ENCODE measurements at places on chromosomes 13 and 19.
A peak's percentile ranks its signal among the peaks of the same experiment; 100 is the strongest.

GRCh38 chr19:35522745-35523327, 5.3 kb downstream of the SBSN start:
- DNase-seq, result no peak

DNA sequence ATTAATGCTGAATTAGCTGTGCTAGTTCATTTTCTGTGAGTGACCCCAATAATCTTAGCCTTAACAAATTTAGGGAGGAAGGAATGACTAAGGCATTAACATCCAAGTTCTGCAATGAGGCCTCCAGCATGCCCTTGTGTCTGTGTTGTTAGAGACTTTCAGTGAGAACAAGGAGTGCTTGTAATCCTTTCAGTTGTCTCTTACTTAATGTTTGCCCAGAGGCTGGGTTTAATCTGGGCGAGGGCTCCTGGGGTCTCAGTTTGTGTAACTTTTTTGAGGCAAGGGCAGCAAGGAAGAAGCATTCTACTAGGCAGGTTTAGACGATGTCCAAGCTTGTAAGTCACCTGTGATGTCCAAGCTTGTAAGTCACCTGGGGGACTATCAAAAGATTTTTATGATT, 24.3 kb downstream of the CCNA1 start:
- no peak for DNase-seq

GRCh38 chr13:76795701-76796695, 90.2 kb downstream of the KCTD12 start:
- DNase-seq, result no peak

DNA sequence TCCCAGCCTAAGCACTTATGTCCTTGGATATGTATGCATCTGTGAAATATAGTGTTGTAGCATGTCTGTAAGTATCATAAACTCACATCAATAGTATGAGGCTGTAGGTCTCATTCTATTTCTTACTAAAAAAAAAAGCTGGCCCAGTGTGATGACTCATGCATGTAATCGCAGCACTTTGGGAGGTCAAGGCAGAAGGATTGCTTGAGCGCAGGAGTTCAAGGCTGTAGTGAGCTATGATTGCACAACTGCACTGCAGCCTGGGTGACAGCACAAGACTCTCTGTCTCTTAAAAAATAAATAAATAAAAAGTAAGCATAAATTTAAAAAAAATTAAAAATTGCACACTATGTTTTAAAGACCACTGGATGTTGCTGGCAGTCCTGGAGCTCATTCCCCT, 79.1 kb upstream of the SPATA13 start:
- DNase-seq, result no peak

DNA sequence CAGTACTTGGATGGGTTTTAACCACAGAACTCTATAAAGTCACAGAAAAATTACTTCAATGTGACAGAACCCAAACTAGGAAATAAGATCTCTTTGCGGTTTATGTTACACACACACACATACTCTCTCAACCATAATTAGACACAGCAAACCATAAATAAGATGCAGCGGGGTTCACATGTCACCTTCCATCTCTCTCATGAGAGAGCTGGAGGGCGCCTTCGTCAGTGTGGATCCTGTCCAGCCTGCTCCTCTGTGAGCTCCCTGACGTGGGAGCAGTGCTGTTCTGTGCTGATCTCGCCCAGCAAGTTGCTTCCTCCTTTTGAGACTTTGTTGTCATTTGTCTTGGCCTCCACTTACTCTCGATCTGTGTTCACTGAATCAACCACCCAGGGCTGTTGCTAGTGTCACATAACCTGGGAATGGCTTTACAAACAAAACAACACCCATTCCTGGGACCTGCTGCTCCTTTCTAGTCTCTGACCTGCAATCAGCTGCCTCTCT, 204.9 kb upstream of the KL start:
- no peak for DNase-seq

DNA sequence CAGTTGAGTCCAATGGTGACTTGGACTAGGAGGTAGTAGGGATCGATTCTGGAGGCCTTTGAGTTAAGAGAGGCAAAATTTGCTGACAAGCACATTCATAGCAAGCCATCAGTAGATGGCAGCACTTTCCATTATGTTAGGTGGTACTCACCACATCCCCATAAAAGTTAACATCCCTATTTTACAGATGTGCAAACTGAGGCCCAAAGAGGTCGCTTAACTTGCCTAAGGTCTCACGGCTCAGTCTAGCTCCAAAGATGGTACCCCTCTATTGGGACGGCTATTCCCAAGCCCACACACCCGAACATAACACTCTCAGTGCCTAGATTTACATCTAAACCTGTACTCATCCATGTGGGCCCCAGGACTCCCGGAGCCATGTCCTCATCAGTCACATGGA, 21.5 kb upstream of the FOSB start:
- DNase-seq, result peak; percentile 26

Measured in NCI-H1694 treated with DMSO at 0.1 percent for 48 hours (cell line).